ENCODE measurements at places on chromosomes 1 and 21.

DNA sequence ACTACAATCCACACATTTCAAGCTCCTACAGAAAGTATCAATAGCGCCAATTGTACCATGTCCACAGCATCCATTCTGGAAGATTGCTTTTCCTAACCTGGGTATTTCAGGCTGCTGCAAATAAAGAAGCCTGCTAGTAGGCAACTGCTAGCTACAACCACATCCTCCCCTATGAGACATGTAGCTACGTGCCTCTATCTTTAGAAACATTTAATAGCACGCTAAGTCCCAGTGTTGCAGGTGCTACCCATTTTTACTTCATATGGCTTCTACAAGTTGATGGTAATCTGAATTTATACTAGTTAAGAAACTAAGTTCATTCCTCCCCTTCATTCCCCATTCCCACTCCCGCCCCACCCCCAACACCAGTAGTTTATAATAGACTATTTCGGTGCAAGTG is 7.4 kb upstream of the AMPD1 start:
- no peak for DNase-seq

DNA sequence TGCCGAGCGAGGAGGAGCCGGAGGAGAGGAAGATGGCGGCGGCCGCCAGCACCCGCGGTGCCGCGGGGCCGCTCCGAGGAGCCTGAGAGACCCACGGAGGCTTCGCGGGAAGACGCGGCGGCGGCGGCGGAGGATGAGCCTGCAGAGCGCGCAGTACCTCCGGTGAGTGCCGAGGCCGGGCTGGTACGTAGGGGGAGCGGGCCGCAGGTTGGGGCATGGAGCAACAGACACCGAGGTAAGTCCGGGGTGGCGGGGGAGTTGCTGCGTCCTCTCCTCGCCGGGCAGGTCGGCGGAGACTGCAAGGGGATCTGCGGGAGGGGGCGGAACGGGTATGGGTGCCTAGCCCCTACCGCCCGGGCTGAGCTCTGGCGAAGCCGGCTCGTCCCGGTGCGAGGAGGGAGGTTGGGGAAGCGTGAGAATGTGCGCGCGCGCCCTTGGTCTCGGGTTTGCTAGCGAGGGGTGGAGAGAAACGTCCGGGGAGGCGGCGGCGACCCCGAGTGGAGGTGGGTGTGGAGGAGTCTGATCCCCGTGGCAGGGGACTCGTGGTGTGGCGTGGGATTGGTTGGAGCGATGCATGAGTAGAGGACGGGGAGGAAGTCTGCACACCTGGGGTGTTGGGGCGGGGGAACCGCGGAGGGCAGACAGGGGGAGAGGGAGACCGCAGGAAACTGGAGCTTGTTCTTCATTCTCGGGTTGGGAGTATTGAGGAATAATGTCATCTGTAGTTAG is at the start of gene SMG7:
Gene SMG7 (plus strand): TSS at position 12 of the 729 bp plus-strand sequence. CDS start 122 bp downstream, at position 134.
- no peak for DNase-seq

DNA sequence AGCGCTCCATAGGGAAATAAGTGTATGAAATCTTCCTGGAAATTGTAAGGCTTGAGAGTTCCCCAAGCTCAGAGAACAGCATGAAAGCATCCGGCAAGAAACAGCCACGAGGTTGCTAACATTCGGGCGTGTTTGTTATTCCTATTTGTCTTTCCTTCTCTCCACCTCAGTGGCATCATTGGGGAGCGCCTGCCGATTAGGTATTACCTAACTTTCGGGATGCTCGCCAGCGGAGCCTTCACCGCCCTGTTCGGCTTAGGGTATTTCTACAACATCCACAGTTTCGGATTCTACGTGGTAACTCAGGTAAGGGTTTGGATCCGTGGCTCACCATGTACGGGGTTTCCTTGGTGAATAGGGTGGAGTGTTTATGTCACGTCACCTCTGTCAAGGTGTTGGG is 25.7 kb downstream of the SLC37A1 start:
- DNase-seq, result no peak

DNA sequence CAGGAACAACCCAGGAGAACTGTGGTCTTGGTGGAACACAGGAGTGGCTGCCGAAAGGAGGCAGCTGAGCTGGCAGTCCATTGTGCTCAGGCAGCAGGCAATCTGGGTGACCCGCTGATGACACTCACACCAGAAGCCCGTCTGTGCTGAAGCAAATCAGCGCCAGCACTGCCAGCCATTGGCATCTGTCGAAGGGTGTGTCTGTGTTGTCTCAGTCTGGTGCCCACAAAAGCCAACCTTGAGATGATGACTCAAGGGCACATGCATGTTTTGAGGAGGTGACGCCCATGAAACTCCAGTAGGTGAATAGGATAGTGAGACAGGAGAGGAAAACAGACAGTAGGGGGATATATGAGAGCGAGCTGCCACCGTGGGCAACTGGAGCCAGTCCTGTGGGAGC is 167.3 kb downstream of the KAZN start:
- no peak for DNase-seq

GRCh38 chr1:6258675-6259074 is 2.2 kb downstream of the GPR153 start:
- DNase-seq, result no peak

GRCh38 chr1:56070601-56071000 is 508.8 kb downstream of the PLPP3 start:
- peak; percentile 65 for DNase-seq

DNA sequence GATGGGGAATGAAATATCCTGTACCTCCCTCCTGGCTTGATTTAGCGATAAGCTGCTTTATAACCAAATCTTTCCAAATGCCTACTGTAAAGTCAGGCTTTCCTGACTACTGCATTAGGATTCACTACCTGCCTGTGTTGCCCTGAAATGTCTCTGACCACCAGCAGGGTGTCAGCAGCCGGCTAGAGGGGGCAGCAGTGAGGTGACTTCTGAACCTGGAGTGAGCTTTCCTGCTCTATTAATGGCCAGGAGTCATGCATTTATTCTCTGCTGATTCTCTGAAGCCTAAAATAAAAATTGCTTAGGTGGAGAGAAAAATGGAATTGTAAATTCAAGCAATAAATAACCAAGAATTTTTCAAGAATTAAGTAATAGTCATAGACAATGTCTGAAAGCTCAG is 2.5 kb downstream of the BACE2 start:
- no peak for DNase-seq

DNA sequence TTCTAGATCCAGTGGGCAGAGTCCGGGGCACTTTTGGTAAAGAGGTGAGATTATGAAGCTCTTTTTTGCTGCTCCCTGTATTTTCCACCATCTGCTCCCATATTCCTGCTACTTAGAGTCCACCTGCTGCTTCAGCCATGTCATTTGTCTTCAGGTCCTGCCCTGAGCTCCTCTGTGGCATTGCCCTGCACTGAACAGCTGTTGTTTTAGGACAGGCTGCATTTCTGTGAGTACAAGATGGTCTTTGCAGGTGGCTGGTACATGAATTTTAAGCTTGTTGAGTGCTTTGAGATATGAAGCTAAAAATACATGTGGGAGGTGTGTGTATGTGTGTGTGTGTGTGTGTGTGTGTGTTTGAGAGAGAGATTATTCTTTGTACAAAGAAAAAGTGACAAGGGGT is 21.9 kb downstream of the MT1HL1 start:
- DNase-seq, result no peak

GRCh38 chr1:62593825-62594394 is 3.4 kb upstream of the ANGPTL3 start:
- DNase-seq, result no peak

- no peak for DNase-seq
Measured at GRCh38 chr1:187443939-187444338, 615.2 kb downstream of the PLA2G4A start.

DNA sequence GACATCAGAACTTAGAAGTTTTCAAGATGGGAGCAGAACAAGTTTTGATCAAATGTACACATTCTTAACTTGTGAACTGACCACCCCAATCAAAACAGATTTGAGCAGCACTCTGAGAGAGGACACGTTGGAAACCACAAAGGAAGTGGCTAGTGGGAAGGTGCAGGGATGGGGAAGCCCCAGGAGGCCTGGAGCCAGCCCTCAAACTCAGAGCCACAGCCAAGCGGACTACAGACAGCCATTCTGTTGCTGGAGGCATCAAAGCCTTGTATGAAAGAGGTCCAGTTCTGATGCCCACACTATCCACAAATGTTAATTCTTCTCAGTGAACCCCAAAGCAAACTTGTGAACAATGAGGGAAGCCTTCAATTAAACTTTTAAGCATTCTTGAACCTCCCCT is 143.6 kb upstream of the RAB4A start:
- DNase-seq, result no peak

DNA sequence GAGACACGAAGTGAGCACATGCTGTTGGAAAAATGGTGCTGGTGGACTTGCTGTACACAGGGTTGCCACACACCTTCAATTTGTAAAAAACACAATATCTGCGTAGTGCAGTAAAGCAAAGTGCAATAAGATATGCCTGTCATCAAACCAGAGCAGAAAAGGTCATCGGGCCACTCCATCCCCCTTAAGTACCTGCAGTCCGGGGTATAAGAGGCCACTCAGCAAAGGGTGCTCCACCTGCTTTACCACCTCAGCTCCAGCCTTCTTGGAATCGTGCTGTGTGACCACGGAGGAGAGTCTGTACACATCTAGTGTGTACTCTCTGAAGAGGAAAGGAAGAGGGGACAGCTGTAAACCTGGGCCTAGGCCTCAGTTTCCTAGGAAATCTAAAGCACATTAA is 10.9 kb downstream of the YARS1 start:
- DNase-seq, result no peak

- DNase-seq, result no peak
Measured at GRCh38 chr1:56827711-56828110, 8.5 kb upstream of the FYB2 start.

GRCh38 chr21:44062380-44062779 is 44.8 kb upstream of the PWP2 start:
- DNase-seq, result no peak

GRCh38 chr1:31382379-31382989 is 9.6 kb upstream of the FABP3 start:
- no peak for DNase-seq

DNA sequence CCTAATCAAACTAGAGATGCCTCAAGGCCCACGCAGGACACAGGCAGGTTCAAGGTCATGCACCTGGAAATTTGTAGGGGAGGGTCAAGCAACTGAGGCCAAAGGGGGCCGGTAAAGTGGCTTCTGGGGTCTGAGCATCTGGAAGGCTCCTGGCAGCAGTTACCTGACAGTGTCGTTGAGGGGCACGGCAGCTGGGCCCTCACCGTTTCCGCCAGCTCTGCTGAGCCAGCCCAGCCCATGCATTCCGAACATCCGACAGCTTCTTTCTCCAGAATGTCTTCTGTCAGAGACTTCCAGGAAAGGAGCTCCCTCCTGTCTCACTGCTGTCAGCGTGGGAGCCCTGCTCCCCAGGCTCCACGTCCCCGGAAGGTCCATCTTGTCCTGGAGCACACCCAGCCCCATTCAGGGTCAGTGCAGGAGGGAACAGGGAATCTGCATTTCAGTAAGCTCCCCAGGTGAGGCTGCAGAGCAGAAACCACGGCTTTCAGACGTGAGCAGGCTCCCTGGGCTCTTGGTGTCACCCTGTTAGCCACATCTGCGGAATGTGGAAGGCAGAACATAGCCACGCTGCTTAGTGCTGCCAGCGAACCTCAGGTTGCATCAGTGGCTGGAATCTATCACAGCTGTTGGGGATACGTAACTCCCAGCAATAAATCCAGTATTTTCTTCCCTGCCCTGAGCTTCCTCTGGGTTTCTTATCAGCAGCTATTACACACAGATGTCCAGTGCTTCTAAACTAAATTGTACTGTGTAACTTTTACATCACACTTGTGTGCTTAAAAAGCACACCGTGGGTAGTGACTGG is 36.3 kb upstream of the FAM3B start:
- peak; percentile 30 for DNase-seq

DNA sequence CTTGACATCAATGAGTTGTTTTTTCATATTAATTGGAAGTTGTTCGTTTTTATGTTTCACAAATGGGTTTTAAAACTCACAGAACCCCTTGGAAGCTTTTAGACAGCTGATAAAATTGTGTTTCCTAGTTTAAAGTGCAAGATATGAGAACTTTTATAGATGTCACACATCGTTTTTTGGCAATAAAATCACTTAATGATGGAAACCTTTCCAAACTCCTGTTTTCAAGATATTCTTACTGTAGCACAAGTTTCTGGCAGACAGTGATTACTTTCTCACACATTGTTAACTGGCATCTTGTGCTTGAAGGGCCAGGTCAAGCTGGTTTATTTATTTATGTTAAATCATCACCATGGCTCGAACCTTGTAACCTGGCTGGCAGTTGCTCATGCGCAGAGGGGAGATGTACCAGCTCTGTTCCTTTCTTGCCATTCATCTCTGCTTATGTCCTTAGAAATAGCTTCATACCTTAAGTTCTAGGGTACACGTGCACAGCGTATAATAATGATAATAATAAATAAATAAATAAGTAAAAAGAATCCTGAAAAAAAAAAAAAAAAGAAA is 10.2 kb upstream of the RCAN1 start:
- no peak for DNase-seq

- DNase-seq, result no peak
Measured at GRCh38 chr1:39116116-39116607, 88.3 kb upstream of the MACF1 start.

- DNase-seq, result no peak
Measured at GRCh38 chr1:245858722-245859492, 648.2 kb downstream of the SMYD3 start.

- DNase-seq, result no peak
Measured at GRCh38 chr1:46394872-46395465, 852 bp downstream of the FAAH start.

DNA sequence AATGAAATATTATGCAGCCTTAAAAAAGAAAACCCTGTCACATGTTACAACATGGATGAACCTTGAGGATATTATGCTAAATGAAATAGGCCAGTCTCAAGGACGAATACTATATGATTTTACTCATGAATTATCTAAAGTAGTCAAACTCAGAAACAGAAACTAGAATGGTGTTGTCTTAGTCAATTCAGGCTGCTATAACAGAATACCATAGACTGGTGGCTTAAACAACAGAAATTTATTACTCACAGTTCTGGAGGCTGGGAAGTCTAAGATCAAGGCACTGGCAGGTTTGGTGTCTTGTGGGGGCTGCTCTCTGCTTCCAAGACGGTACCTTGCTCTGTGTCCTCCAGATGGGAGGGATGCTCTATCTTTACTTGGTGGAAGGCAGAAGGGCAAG is 113.8 kb upstream of the DNAH14 start:
- no peak for DNase-seq

GRCh38 chr21:45017039-45017960 is 57.1 kb upstream of the ADARB1 start:
- DNase-seq, result no peak

GRCh38 chr1:206470692-206471414 is 577 bp downstream of the IKBKE start:
- DNase-seq, result no peak

DNA sequence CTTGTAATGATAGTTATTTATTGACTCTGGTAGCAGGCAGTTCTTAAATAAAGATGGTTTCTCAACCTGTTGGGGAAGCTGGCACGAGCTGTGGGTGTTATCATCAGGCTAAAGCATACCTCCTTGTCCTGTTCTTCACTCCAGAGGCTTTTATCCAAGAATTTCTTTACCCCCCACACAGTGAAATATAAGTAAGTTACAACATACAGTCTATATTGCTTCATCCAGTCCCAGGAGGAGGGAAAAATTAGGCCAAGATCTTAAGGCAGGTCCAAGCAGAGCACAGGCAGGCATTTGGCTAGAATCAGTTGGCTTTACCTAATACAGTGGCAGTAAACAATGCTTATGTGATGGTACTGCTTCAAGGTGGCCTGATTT is 6.3 kb downstream of the TMEM81 start:
- no peak for DNase-seq

GRCh38 chr1:9651565-9652378 is at the start of gene PIK3CD:
Gene PIK3CD (plus strand): TSS chr1:9651731. CDS start chr1:9710456, 58,725 bp downstream.
- DNase-seq, result no peak
